ENCODE measurements at places on chromosomes 5 and 9.

DNA sequence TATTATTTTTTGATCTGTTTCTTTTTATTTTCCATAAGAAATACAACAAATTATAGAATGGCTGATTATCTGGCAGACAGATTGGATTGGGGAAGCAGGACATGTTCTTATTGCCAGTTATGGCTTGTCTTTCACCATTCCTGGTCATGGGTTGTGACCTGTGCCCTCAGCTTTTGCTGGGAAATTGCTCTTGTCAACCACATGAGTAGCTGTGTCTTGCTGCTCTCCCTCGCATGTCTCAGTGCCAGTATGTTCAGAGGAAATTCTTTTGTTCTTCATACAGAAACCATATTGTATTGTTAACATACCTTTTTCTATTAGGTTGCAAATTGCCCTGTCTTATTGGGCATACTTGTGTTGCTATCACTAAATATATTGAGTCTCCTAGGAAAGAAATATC lies 344.1 kb downstream of the OSTF1 start:
- no peak for DNase-seq

DNA sequence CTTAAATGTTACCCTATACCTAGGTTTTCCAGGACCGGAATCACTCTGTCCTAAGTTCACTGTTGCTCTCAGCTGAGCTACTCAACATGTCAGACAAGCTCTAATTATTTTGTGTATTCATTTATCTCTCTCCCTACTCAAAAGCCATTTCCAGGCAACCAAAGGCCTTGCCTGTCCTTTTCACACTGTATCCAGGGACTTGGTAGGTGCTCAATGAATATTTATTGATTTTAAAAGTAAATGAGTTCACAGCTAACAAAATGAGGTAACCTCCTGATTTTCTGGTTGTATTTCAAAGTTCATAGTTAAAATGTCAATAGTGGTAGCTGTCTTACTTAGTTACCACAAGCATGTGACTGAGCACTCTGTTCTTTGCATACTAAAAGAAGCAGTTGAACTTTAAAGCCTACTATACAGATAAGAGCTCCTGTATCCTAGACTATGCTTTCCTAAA lies 522.2 kb downstream of the ACTL7B start:
- DNase-seq: no peak

DNA sequence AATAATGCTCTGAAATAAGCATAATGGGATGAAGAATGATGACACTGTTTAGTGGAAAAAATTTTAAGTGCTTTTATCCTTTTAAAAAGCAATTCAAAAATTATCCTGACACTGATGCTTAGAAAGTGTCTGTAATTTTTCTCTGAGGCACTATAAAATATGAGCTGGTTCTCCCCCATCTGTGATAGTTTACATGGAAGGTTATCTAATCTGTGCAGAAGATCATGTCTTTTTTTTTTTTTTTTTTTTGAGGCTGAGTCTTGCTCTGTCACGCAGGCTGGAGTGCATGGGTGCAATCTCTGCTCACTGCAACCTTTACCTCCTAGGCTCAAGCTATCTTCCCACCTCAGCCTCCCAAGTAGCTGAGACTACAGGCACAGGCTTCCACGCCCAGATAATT lies 15.2 kb upstream of the TAF11L2 start:
- no peak for DNase-seq

DNA sequence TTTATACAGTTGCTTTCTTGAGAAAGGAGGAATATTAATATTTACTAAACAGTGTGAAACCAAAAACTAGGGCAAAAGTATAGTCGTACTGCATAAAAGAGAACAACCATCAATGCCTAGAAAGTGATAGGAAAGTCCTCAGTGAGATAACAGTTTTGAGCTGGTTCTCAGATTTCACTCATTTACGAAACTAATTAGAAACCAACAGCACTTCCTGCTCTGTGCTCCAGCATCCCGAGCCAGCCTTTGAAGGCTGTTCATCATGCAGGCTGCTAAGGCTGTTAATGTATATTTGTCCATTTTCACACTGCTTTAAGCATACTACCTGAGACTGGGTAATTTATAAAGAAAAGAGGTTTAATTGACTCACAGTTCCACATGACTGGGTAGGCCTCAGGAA lies 2039.9 kb downstream of the EFNA5 start:
- no peak for DNase-seq

- no peak for DNase-seq
Observed at GRCh38 chr5:145848854-145849253, 13.7 kb upstream of the PRELID2 start.

GRCh38 chr9:17135295-17136160 lies 688 bp downstream of the CNTLN start:
- peak; percentile 31 for DNase-seq

- DNase-seq: no peak
Observed at GRCh38 chr9:86519066-86519615, 164.9 kb upstream of the TUT7 start.

DNA sequence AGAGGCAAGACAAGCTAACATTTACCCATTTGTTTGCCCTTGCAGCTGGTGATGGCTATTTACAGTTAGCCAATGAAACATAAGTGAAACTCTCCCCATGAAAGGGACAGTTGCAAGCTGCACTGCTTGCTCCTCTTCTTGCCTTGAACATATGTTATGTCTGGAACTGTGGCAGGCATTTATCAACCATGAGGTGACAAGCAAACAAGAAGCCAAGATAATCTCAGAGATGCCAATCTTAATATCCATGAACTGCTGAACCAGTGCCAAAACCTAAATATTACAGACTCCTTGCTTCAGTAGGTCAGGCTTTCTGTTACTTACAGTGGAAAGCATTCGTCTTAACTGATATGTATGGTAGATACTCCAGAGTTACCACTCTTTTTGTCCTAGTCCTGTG lies 133.4 kb downstream of the ACTBL2 start:
- DNase-seq: no peak

DNA sequence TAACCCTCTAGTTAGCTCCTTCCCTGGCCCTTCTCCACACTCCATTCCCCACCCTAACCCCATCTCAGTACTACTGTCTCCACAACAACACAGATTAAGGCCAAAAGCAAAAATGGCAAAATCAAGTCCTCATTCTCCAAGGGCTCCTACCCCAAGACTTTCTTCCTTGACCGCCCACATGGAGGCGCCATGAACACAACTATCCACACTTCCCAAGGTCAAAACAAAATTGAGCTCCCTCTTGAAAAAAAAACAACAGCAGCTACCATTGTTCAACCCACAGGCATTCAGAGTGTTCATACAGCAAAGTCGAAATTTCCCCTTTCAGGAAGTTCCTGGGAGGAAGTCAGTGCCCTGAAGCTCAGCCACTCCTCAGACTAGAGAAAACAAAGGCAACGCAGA lies 54.4 kb downstream of the GNAQ start:
- peak; percentile 19 for DNase-seq

- DNase-seq: no peak
Observed at GRCh38 chr5:168317521-168318147, 26.2 kb downstream of the WWC1 start.

GRCh38 chr9:131020388-131020787 lies 11.4 kb downstream of the LAMC3 start:
- no peak for DNase-seq

- no peak for DNase-seq
Observed at GRCh38 chr9:105678781-105679180, 15.6 kb upstream of the TMEM38B start.

DNA sequence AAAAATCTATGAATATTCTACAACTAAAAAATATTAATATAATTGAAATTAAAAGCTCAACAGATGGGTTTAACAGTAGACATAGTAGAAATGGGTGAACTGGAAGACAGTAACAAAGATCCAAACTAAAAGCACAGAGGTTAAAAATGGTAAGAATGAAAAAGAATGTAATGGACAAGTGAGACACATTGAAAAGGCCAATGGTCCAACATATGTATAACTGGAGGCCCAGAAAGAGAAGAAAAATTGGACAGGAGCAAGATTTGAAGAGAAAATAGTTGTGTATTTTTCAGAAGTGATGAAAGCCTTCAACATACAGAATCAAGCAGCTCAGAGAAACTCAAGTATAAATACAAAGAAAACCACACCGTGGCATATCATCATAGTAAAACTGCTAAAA lies 58.6 kb downstream of the PCDHGC5 start:
- peak; percentile 17 for DNase-seq

- no peak for DNase-seq
Observed at GRCh38 chr5:110366716-110367115, 359.8 kb downstream of the TMEM232 start.

DNA sequence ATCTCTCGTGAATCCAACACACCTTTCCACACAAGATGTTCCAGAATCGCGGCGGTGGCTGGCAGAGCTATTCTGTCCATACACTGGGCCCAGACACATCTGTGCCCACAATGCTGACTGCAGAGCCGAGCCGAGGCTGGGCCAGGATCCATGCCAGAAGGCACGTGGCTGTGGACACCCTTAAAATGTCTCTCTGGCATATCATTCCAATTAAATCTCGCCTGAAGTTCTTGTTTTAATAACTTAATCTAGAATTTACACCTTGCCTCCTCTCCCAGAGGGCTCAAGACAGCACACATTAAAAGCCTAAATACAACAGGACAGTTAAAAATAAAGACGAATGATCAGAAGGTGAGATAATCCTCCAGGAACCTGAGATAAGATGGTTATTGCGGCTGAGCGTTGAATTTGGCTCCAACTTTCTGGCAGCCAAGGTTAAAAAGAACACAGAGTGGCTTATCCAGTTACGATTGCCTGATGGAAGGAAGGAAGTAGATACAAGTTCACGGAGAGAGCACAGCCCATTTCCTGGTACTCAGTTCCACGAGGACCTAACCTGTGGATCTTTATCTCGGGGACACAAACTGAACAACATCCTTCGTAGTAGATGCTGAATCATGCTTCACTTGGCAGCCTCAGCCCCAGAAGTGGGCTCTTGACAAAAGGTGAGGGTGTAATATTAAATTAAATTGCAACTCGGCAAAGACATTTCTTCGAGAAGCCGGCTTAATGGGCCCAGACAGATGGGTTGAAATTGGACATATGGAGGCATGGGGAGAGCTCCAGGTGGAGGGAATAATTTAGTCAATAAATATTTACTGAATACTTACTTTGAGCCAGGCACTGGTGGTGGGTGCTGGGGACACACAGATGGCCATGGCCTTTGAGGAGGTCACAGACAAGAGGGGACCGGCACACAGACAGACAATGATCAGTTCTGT lies 86.0 kb upstream of the TBC1D2 start:
- DNase-seq: no peak

GRCh38 chr5:124878583-124879342 lies 132.3 kb upstream of the ZNF608 start:
- no peak for DNase-seq

DNA sequence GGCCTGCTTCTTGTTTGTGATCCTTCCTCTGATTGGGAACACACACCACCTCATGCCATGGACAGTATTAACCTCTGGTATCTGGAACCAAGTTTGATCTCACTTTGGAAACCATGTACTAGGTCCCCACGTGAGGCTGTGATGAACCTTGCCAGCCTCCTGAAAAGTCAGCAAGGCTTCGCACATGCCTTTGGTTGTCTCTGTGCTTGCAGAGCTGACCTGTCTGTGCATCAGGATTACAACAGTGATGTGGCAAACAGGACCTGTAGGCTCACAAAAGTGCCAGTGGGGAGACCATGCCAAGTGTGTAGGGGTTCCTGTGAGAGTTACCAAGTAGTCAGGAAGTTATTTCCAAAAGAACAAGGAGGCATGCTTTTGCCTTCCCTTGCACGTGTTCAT lies 1.4 kb downstream of the ACO1 start:
- no peak for DNase-seq

- DNase-seq: no peak
Observed at GRCh38 chr9:137630126-137630525, 11.3 kb downstream of the EHMT1 start.

- no peak for DNase-seq
Observed at GRCh38 chr9:133065070-133065388, 3.2 kb downstream of the CEL start.

DNA sequence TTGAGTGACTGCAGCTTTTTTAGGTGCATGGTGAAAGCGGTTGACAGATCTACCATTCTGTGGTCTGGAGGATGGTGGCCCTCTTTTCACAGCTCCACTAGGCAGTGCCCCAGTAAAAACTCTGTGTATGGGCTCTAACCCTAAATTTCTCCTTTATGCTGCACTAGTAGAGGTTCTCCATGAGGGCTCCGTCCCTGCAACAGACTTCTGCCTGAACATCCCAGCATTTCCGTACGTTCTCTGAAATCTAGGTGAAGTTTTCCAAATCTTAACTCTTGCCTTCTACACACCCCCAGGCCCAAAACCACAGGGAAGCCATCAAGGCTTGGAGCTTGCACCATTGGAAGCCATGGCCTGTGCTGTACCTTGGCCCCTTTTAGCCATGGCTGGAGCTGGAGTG lies 1898.1 kb upstream of the NUDT12 start:
- DNase-seq: no peak

DNA sequence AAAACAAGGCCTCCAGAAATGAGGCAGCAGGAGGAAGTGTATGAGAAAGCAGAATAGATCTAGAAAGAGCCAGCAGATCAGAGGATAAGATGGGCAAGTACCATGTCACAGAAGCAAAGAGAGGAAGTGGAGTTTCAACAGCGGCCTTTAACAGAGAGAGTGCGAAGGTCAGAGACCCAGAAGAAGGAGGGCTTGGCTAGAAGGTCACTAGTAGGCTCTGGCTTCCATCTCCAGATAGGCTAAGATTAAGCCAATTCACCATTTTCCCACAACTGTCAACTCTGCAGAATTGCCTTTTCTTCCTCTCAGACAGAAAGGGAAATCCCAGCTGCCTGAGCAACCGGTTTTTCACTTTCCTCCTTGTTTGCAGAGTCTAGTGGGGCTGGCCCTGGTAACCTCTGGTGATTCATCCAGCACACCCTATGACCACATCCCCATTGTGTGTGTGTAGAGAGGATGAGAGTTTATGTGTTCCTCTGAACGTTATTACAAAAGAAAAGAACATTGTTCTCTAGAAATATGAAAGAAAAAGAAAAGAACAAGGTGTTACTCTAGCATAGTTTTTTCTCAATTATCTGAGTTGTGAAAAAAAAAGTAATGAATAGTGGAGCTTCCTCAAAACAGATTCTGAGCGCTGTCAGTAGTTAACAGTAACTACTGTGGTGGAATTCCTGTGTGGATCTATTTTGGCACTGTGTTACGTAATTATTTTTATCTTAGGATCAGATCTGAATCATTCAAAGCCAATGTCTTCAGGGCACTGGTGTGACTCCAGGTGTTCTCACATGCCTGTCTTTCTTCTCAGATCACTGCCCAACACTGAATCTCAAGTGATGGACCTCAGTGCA lies 220.4 kb downstream of the ARRDC3 start:
- DNase-seq: peak; percentile 56

DNA sequence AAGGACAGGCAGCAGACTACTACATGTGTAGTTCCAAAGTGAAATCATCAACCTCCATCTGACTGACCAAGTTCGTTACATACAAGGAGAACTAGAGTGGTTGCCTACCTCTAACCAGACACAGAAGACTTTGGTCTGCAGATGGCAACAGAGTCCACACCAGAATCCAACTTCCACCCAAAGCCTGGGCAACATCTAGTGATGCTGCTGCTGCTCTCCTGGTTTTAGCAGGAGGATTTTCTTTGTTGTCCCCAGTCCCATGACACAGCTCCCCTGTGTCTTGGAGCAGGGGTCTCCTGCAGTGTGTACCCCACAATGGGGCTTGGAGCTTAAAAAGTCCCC lies 46.4 kb upstream of the APC start:
- no peak for DNase-seq
